ENCODE measurements at places on chromosomes 7 and 10.

GRCh38 chr10:23088609-23089008 is 6.8 kb upstream of the MSRB2 start:
- DNase-seq = no peak

GRCh38 chr7:45663167-45663921 is 89.2 kb downstream of the ADCY1 start:
- no peak for DNase-seq

DNA sequence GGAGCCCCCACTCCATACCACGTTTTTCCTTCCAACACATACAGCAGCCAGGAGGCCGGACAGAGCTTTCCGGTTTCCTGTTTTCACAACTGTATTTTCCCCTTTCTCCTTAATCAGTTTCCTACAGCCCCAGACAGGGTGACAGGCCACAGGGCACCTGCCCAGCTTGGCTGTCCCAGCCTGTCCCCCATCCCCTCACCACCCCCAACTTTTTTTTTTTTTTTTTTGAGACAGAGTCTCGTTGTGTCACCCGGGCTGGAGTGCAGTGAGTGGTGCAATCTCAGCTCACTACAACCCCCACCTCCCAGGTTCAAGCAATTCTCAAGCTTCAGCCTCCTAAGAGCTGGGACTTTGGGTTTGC is 10.3 kb upstream of the HSPB1 start:
- DNase-seq = no peak

DNA sequence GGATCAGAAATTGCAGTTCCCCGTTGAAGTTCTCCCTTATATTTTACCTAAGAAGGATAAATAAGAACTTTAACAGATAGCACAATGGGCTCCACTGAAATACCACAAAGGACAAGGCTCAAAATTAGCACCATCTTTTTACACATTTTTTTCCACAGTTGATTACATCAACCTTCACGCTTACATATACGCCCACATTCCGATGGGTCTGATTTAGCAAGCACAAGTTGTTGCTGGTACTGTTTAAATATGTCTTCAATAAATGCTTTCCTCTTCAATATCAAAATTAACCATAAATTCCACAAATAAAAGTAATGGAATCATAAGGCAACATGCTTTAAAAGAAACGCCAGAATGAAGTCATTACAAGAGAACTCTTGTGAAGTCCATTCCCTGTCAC is 79.5 kb downstream of the NEBL start:
- DNase-seq = no peak

DNA sequence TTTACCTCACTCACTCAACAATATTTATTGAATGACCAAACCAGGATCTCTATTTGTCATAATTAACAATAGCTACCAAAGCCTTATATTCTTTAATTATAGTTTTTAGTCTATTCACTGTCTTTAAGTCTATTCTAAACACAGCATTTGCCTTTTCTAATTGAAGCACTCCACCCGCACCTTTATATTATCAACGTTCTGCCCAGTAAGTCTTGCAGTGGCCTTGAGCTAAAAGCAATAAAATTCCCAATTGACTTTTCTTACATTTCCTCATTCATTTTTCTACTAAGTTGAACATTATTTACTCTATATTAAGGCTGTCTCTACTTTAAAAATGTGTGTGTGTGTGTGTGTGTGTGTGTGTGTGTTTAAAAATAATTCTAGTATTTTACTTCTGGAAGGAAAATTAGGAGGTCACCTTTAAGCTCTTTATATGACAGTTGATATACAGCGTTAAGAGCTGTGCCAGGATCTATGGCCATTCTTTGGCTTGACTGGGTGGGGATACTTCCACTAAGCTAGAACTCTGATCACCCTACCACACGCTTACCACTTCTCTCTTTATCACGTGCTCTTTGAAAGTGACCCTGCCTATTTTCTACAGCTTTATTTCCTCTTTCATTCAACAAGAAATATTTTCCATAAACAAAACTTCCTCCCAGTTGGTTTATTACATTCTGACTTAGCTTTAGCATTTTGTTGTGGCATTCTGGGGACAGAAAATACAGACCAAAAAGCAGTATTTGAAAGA is 8.8 kb downstream of the PAPSS2 start:
- no peak for DNase-seq

DNA sequence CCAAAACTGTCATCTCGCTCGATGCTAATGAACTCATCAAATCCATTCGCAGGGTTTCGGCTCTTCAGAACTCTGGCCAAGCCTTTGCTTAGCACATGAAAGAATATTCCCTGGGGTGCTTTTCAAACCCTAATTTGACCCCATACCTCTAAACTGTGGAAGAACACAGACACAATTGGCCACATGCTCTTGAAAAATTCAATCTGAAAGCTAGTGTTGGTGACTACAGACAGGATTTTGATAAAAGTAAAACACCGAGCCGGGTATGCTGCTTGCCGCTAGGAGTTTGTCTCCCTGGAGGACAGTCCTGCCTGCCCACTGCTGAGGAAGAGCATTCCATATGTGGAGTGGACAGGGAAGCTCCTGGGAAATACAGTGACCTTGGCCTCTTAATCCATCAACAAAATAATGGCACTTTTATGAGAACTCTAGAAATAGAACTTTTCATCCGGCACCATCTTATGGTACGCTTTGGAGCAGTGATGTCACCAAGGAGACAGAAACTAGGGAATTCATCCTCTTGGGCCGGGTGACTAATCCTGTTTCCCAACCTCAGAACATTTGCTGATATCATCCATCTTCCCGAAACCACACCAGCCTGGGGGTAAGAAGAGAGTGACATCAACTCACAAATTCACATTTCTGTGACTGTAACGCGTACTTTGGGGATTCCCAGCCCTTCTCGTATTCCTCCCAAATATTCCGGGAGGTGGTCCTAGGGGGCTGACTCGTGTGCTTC is 34.2 kb downstream of the MTURN start:
- no peak for DNase-seq

- DNase-seq = no peak
Observed at GRCh38 chr7:44569959-44570358, 3.7 kb downstream of the DDX56 start.

GRCh38 chr10:1715821-1716220 is 21.5 kb downstream of the ADARB2 start:
- no peak for DNase-seq

- DNase-seq = no peak
Observed at GRCh38 chr10:26861205-26861998, 644 bp upstream of the ABI1 start.

GRCh38 chr10:30368065-30368718 is 19.1 kb upstream of the MTPAP start:
- no peak for DNase-seq

DNA sequence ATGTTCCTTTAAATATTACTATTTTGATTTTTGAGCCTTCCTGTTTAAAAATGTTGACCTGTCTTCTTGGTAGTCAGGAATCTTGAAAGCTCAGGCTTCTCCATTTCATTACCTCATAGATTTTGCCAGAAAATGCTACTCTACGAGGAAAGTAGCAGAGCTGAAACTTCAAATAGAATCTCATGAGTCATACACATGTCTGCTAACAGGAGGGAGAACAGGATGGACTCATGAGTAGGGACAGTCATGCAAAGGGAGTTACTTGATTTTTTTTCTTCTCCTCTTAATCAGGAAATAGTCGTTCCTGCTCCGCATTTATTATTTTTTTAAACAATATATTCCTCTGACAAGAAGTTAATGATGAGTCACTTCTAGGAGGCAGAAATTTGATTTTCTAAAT is 37.0 kb upstream of the MINDY3 start:
- DNase-seq = no peak

DNA sequence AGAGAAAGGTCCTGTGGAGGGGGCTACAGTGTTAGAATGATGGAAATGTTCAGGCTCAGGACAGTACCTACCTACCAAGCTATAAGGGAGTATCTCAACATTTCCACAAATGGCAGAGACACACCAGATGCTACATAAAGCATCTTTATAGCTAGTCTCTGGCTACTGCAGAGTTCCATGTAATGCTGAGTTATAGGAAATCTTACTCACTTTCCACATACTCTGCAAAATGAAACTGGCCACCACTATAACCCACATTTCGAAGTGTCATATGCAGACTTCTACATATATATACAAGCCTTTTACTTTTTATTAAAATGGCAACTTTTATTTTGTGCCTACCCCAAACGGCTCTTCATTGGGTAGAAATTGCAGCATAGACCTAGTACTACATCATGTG is 85.5 kb downstream of the FAS start:
- DNase-seq = no peak

DNA sequence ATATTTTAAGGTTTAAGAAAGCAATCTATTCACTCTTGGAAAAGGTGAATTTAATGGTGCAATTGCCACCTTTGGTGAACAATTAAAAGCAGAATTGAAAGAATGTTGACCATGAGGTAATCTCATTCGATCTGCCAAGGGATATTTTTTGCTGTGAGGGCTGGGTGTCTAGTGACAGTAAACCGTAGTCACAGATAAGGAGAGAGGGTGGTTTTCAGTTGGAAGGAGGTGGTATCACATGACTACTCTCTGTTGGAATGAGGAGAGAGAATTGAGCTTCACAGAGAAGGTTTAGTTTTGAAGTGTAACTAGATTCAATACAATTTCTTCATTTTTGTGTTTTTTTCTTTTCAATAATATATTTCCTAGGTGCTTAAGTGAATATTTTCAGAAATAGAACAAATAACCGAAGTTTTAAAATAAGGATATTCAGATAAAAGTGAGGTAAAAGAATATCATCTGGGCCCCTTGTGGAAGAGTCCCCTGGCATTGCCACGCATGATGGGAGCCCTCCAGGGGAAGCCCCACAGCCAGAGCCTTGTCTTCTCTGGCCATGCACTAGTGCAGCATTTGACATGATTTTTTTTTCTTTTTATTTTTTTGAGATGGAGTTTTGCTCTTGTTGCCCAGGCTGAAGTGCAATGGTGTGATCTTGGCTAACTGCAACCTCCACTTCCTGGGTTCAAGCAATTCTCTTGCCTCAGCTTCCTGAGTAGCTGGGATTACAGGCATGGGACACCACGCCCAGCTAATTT is 73.4 kb downstream of the GPR141 start:
- no peak for DNase-seq

DNA sequence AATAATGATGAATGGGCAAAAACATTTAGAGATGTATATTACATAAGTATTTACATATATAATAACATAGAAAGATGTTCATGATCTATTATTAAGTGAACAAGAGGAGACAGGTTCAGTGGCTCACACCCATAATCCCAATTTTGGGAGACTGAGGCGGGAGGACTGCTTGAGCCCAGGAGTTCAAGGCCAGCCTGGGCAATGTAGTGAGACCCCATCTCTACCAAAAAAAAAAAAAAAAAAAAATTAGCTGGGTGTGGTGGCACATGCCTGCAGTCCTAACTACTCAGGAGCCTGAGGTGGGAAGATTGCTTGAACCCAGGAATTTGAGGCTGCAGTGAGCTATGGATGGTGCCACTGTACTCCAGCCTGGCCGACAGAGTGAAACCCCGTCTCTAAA is 12.4 kb downstream of the ARL3 start:
- DNase-seq = no peak

DNA sequence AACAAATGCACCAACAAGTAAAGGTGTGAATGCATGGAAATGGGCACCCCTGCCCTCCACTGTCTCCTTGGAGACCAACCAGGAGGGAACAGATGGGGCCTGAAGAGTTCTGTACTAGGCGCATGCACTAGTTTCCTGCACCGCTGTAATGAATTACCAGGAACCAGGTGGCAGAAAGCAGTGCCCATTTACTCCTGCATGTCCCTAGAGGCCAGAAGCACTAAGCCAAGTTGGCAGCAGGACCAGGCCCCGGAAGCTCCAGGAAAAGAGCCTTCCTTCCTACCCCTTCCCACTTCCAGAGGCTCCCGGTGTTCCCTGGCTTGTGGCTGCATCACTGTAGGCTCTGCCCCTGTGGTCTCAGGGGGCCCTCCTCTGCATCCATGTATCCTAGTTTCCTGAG is 237.5 kb upstream of the PPP2R2D start:
- no peak for DNase-seq

GRCh38 chr10:95741807-95742467 is 14.0 kb upstream of the ENTPD1 start:
- DNase-seq = no peak

GRCh38 chr10:70926226-70927000 is 38.0 kb upstream of the PCBD1 start:
- DNase-seq = no peak

DNA sequence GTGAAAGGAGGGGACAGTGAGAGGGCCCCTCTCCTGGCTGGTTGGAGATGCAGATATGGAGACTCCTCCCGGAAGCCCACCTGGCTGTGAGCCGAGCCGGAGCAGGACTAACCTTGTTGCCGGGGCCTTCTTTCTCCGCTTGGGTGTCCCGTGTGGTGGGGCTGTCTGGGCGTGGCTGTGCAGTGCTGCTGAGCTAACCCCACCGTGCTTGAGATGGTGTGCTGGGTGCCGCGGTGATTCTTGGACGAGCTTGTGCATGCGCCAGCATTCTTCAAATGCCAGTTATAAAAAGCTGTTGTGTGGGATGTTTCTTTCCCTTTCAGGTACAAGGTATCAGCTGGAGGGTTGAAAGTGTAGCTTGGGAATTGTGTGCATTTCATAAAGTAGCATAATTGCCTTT is 48.8 kb downstream of the DAGLB start:
- DNase-seq = no peak

DNA sequence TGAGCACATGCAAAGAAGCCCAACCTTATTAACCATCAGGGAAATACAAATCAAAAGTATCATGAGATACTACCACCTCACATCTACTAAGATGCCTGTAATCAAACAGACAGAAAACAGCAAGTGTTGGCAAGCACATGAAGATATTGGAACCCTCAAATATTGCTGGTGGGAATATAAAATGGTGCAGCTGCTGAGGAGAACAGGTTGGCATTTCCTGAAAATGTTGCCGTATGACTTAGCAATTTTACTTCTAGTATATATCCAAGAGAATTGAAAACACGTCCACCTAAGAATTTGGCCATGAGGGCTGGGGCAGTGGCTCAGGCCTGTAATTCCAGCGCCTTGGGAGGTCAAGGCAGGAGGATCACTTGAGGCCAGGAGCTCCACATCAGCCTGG is 39.4 kb upstream of the TNRC18 start:
- DNase-seq = no peak

GRCh38 chr10:28946479-28946878 is 269.2 kb downstream of the BAMBI start:
- no peak for DNase-seq

GRCh38 chr10:1594372-1595241 is 142.7 kb downstream of the ADARB2 start:
- DNase-seq = no peak

DNA sequence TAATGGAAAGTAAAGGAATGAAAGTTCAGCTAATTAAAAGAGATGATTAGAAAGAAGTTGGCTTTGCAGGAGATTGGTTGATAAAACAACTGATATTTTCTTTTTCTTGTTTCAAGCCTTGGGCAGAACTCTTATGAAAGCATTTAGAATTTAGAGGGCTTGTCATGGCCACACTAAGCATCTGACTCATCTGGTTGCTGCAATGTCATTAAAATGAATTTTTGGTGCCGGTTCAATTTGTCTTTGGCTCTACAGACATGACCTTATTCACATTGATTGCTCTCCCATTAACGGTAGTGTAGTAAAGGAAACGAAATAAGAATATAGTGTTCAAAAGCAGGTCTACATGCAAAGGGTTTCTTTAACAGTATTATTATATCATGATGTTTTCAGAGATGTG is 1012.4 kb upstream of the C7orf33 start:
- no peak for DNase-seq
